ENCODE measurements at places on chromosomes 4 and X.
A peak's percentile ranks its signal among the peaks of the same experiment; 100 is the strongest.

DNA sequence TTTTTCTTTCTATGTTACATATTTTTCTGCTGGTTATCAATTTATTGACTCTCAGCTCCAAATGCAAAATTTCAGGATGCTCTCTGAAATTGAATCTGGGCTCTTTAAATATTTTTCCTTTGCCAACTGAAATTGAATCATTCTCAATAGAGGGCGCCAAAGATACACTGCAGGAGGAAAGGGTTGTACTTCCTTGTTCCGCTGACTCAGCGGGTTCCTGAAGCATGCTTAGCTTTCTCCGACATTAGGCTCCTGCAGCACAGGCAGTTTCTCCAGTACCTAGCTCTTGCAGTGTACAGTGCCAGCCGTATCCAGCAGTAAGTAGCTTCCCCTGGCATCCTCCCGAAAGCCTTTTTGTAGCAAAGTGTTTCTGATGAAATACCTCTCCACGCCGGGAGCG lies 28.8 kb upstream of the CFAP47 start:
- DNase-seq: no peak

GRCh38 chr4:41963105-41963504 lies 18.5 kb upstream of the DCAF4L1 start:
- no peak for DNase-seq

- no peak for DNase-seq
Measured at GRCh38 chr4:145782756-145783155, 102.8 kb downstream of the C4orf51 start.

DNA sequence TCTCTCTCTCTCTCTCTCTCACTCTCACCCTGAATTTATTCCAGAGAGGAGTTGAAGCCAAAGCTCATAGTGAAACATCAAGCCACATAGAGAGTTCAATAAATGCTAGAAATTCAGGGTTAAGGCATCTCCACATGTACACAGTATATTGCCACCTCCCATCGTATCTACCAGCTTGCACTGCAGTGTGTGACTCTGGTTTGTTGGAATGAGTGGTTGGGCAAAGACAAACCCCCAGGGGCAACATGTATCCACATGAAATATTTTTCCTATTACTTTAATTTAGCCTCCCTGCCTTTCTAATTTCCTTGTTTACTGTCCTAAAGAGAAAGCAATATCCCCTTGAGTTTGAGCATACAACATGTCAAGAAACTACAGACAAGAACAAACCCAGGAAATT lies 247.3 kb downstream of the SPATA18 start:
- no peak for DNase-seq

- no peak for DNase-seq
Measured at GRCh38 chr4:39756159-39756558, 58.2 kb downstream of the UBE2K start.

- DNase-seq: no peak
Measured at GRCh38 chr4:87326460-87326859, 3.8 kb upstream of the HSD17B13 start.

GRCh38 chrX:154444755-154445246 lies 860 bp downstream of the FAM50A start:
- no peak for DNase-seq

GRCh38 chr4:124641715-124642381 lies 70.7 kb downstream of the ANKRD50 start:
- DNase-seq: peak; percentile 48

DNA sequence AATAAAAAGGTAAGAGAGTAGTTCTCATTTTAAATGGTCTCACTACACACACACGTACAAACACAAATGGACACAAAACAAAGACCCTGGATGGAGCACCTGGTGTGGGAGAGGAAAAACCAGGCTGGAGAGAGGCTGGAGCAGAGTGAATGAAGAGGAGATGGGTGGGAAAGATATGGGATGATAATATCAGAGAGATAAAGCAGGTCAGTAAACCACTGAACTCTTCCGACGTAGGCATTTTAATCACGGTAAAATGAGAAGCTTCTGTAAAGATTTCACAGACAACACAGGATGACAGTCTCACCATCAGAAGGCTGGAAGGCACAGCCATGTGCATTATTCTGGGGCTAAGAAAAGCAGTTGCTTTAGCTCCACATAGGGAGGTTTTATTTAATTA lies 532.8 kb downstream of the KCNIP4 start:
- no peak for DNase-seq

- DNase-seq: no peak
Measured at GRCh38 chr4:121304893-121305292, 75.9 kb downstream of the QRFPR start.

DNA sequence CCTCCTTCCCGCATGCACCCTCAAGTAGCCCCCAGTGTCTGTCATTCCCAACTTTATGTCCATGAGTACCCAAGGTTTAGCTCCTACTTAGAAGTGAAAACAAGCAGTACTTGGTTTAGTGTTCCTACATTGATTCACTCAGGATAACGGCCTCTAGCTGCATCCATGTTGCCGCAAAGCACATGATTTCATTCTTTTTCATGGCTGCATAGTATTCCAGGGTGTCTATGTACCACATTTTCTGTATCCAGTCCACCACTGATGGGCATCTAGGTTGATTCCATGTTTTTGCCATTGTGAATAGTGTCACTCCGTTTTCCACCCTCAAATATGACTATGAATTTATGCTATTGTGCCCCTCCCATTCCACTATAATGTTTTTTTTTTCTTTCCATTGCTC lies 130.5 kb upstream of the MXRA5 start:
- DNase-seq: no peak

GRCh38 chr4:38015886-38016515 lies 55.8 kb downstream of the PTTG2 start:
- no peak for DNase-seq

Measured in AG04450 (cell line).